Stimulated activated CD8-positive, alpha-beta memory T cell treated with anti-CD3 and anti-CD28 coated beads, Interleukin-4, amount 100 ng/mL, for 1 hour (primary cell): ENCODE measurements at places on chromosomes 4 and X.

- DNase-seq, result no peak
Observed at GRCh38 chrX:154751669-154752271, 893 bp upstream of the GAB3 start.

GRCh38 chrX:69226459-69227158 lies 61.4 kb upstream of the PJA1 start:
- DNase-seq, result no peak

GRCh38 chrX:49164589-49165360 lies 2.2 kb downstream of the MAGIX start:
- no peak for DNase-seq

GRCh38 chrX:45727761-45728160 lies 527.1 kb upstream of the DIPK2B start:
- no peak for DNase-seq

DNA sequence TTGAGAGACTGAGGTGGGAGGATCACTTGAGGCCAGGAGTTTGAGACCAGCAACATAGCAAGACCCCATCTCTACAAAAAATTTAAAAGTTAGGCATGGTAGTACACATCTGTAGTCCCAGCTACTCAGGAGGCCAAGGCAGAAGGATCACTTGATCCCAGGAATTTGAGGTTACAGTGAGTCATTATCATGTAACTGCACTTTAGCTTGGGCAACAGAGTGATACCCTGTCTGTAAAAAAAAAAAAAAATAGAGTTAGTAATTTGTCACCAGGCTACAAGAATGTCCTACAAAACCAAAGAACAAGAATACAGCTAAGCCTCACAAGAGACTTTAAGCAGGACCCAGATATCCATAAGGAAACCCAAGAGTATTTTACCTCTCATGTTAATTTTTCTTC lies 27.0 kb upstream of the RAB28 start:
- DNase-seq, result no peak

DNA sequence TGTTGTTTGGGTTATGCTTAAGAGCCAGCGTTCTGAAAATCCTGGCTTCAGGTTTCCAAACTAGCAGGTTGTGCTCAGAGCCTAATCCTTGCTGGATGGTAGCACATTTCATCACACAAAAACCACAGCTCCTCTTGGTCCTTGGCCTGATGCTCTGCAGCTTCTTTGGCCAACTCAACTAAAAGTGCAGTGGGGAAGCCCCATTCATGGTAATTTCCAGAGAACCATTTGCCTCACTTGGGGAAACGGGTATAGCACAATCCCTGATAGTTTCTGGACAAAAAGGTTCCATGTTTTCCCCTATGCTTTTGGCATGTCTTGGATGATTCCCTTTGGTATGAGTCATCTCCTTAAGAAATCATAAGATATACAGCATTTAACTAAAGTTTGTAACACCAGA lies 78.7 kb downstream of the SYNPO2 start:
- DNase-seq, result no peak

GRCh38 chr4:911871-912490 lies 20.1 kb downstream of the GAK start:
- DNase-seq, result no peak

DNA sequence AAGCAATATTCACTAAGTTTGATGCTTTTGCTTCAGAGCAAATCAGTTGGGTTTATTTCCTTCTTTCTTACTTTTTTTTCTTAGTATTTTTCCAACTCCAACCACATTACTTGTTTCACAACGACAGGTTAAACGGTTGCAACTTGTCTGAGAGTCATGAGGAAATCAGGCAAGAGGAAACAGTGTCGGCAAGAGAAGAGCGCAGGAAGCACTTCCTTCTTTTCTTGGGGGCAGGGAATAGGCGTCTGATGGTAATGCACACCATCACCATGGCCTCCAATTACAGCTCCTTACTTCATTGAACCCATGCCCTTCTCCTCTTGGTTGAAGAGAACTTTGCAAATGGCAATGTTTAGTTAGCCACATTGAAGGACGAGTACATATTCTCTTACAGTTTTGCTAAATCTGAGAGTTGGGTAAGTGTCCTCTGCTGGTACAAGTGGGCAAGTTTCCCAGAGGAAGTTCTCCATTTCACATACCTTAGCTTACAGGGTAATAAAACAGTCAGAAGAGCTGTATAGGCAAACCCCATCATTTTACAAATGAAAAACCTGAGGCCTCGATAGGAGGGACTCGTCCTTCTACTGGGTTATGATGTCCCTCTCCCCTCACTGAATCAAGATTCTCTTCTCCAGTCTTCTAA lies 8.3 kb upstream of the CXCL8 start:
- no peak for DNase-seq

- no peak for DNase-seq
Observed at GRCh38 chr4:80419946-80420345, 84.4 kb downstream of the CFAP299 start.

GRCh38 chr4:20445933-20446723 lies 194.4 kb downstream of the SLIT2 start:
- no peak for DNase-seq

DNA sequence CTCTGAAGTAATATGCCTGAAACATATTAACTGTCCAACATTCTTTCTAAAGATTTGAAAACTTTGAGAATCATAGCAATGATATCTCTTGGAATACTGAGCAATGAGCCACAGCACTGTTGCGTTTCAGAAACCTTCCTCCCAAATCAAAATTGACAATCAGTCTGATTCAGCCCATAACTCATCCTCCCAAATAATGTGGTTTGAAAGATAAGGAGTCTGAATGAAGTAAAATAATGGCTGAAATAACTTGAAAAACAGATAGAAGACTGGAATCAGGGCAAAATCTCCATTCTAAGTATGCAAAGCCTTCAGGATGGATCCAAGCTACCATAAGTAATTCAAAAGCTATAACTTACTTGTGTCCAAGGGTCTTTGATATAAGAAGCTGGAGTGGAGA lies 98.6 kb upstream of the PLS3 start:
- DNase-seq, result no peak

DNA sequence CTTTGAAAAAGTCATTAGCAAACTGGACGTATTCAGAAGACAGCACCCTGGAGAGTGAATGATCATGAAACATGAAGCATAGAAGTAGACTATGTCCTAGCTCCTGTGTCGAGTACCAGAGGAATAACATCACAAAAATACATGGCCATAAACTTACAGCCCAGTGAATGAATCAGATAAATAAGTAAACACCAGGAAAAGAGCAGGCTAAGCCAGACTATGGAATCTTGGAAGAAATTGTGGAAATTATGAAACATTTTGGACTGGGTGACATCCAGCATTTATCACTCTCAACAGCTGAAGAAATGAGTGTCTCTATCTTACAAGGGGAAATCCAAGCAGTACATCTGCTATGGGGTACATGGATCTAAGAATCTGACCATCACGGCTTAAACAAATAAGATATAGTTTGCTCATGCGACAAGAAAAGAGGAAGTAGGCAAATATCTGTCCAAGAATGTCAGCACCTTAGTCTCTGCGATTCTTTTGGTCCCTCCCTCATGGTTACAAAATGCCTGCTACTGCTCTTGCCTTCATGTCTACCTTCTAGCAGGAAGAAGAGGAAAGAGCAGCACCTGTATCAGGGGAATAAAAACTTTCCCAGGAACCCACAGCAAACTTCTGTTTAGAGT lies 481.5 kb downstream of the BCOR start:
- DNase-seq, result no peak

DNA sequence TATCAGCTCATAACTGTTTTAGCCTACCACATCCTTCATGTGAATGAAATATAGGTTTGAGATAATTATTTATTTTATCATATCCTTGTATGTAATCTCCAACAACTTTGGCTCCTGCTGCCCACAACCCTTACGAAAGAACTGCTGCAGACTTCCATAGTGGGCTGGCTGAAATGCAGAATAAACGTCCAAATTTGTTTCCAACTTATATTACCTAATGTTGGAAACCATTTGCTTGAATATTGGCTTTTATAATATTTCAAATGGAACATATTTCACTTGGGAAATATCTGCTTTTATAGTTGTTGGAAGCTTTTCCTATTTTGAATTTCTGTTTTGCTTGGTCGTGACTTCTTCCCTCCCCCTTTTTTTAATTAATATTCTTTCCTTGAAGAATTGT lies 45.0 kb upstream of the ITM2A start:
- no peak for DNase-seq

- DNase-seq, result no peak
Observed at GRCh38 chrX:18833071-18833731, 125.8 kb downstream of the PPEF1 start.

- no peak for DNase-seq
Observed at GRCh38 chr4:173195109-173195508, 26.5 kb downstream of the GALNT7 start.

DNA sequence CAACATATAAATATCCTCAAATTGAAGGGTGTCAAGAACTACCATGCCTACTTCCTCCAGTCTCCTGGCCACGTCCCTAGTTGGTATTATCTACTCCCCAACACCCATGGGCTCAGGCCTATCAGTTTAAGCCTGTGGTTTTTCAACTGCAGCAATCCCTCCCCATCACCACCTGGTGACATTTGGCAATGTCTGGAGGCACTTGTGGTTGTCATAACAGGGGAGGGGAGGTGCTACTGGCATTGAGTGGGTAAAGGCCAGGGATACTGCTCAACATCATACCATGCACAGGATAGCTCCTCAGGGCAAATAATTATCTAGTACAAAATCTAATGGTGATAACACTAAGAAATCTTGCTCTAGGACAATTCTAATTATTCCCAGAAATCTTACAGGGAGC lies 95.3 kb downstream of the COMMD8 start:
- no peak for DNase-seq

- DNase-seq, result no peak
Observed at GRCh38 chr4:15778289-15779241, at the start of gene CD38. CD38 (plus strand) TSS chr4:15778328; CDS start chr4:15778415, 87 bp downstream.

GRCh38 chrX:70422851-70423341 lies at the start of gene GDPD2:
GDPD2 (plus strand) TSS chrX:70423314; CDS start chrX:70424985, 1,671 bp downstream.
- no peak for DNase-seq

- DNase-seq, result no peak
Observed at GRCh38 chr4:37951461-37952352, 8.5 kb upstream of the PTTG2 start.

GRCh38 chr4:73593631-73594241 lies 26.5 kb downstream of the RASSF6 start:
- no peak for DNase-seq

DNA sequence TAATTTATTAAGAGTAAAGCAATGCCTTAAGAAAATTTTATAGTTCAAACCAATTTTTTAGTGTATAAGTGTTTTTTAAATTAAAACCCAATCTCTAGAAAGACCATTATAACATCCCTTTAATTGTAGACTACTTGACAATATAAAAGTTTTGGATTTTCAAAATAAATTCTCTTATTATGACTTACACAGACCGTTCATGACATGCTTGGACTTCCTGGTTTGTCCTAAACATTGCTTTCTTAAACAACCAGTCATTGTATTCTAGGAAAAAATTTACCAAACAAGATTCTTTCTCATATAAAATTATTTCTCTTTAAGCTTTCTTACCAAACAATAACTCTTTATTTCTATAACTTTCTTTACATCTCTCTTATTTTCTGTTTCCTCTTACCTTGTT lies 49.0 kb upstream of the CXorf51A start:
- no peak for DNase-seq

DNA sequence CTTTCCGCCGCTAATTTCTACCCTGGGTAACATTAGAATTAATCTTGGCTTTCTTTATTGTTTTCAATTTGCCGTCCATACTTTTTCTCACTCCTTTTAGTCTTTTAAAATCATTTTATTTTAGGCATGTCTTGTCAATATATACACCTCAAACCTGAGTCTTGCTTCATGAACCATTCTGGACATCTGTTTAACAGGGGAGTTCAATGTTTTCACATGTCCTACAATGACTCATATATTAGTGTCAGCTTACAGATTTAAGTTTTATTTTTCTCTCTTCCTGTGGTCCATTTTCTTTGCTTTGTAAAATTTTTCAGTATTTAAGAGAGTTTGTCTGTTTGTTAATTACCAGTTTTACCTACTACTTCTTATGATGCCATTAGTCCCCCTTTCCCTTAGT lies 89.5 kb downstream of the LCORL start:
- DNase-seq, result no peak

DNA sequence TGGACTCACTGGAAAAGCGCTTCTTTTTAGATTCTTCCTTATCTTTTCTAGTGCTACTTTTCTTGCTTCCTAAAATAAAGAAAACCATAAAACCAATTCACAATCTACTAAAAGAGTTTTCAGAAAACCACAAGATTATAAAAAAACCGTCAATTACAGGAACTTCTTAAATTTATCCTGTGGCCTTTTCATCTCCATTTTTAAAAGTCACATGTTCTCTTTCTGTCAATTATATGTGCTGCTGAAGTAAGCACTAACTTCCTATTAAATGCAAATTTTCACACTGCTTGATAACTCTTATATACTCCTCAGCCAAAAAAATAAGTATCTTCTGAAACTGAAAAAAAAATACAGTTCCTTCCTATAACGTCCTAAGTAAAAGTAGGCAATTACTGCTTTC lies 32.8 kb downstream of the CENPC start:
- no peak for DNase-seq

DNA sequence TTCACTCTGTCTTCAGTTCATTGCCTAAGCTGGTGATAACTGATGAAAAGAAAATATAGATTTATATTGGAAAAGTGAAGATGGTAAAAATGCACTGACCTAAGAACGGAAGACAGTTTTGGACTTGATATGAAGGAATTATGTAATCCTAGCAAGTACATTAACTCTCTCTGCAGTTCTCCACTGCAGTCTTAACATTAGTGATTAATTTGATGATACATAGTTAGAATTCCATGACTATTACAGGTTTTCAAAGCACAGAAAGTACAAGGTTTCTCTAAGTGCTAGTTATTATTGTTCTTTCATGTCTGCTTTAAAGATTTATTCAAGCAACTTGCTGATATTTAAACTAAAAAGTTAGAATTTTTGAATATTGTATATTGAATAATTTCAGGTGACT lies 1591.7 kb upstream of the ADGRL3 start:
- no peak for DNase-seq

- DNase-seq, result no peak
Observed at GRCh38 chr4:150515135-150515534, 66.8 kb upstream of the MAB21L2 start.

DNA sequence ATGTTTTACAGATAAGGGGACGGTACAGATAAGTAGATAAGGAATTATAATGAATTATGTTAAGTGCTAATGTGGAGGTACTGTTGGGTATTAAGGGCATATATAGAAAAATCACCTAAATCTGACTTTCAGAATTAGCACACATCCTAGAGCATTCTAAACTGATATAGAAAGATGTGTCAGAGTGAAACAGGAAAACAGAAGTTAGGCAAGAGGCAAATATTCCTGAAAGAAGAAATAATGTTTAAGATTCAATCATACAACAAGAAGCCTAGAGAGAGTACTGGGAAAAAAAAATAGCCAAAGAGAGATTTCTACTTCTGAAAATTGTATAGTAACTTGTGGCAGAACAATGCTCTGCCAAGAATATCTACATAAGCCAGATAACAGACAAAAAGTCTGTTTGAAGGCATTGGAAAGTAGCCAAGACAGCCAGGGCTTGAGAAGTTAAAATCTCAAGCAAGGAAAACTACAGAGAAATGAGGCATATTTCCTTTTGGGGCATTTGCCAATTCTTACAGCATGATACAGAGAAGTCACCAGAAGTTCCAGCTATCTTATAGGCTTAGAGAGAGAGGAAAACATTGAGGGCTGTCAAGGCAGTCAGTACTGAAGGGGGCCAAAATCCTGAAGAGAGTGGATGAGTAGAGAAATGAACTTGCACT lies 646.0 kb downstream of the RPA4 start:
- no peak for DNase-seq
